ENCODE measurements at places on chromosomes 5 and 9.

DNA sequence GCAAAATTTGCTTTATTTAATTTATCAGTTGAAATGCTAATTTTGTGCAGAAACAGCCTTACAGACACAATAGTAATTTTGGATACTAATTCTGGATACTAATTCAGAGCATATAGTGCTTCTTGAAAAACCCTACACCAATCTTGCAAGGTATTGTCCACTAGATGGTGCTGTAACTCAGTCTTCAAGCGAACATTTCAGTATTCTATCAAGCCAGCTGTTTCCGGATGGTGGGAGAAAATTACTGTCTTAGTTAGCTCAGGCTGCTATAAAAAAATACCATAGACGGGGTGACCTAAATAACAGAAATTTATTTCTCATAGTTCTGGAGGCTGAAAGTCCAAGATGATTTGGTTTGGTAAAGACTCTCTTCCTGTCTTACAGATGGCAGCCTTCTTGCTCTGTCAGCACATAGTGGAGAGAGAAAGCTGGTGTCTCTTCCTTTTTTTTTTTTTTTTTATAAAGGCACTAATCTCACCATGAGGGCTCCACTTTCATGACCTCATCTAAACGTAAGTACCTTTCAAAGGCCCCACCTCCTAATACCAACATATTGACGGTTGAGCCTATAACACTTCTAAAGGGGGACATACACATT, 1306.5 kb upstream of the CDH9 start:
- DNase-seq, result peak; percentile 3

GRCh38 chr9:122338994-122339393, 31.8 kb upstream of the PTGS1 start:
- no peak for DNase-seq

GRCh38 chr5:12013351-12013750, 109.1 kb upstream of the CTNND2 start:
- DNase-seq, result no peak

DNA sequence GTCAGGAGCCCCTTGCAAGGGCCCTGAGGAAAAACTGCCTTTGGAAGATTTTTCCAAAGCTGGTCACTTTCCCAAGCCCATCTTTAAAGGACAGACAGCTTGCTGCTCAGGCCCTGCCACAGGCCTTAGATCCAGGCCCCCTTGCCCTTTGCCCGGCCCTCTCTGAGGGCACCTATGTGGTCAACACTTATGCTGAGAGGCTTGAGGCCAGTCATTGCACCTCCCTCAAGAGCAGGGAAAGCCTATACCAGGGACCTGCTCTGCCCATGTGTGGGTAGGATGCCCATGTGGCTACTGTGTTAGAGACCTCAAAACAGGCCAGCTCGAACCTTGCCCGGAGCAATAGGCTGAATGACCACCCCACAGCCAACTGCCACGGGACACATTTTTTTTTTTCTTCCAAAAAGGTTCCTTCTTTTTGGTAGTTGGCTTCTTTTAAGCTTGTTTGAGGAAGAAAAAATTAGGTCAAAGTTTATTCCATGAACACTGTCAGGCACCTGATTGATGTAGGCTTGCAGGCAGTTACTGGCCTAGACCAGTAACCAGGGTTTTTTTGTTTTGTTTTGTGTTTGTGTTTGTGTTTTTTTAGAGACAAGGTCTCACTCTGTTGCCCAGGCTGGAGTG, 3.8 kb downstream of the TCF7 start:
- no peak for DNase-seq

- DNase-seq, result no peak
Observed at GRCh38 chr5:177071666-177072385, 14.9 kb upstream of the FGFR4 start.

- no peak for DNase-seq
Observed at GRCh38 chr5:131394128-131394527, 130.3 kb downstream of the CDC42SE2 start.

- DNase-seq, result no peak
Observed at GRCh38 chr9:23747088-23748075, 78.7 kb downstream of the ELAVL2 start.

GRCh38 chr5:125201446-125202052, 455.1 kb upstream of the ZNF608 start:
- DNase-seq, result no peak

DNA sequence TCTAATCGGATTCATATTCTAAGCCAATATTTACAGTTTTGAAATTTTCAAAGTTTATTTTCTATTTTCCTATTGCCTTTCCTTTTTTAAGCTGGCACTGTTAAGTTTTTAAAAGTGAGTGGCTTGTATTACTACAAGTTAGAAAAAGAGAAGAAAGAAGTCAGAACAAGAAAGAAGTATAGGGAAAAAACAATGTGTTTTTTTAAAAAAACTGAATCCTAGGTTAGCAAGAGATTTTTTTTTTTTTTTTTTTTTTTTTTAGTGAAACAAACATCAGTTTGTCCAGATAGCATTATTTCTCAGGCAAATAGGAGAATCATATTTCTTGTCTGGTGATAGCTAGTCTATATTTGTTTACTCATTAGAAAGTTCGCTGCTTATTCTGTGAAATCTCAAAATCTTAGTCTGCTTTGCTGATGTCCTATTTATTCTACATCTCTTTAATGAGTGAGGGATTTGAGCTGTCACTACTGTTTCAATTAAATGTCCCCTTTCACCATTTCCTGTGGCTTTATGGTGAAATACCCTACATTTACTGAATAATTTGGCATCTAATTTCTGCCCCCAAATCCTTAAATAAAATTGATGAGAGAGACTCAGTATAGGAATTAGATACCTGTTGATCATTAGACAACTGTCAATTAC, 19.1 kb upstream of the LMNB1 start:
- DNase-seq, result no peak

DNA sequence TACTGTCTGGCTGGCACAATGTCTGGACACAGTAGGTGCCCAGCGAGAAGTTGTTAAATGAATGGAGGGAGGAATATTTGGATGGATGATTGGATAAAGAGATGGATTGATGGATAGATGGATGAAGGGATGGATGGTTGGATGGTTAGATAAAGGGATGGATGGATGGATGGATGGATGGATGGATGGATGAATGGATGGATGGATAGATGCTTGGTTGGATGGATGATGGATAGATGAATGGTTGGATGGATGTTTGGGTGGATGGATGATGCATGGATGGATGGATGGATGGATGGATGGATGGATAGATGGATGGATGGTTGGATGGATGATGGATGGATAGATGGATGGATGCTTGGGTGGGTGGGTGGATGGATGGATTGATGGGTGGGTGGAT, 90.4 kb downstream of the UBE2QL1 start:
- DNase-seq, result no peak

GRCh38 chr9:102445181-102445747, 549.9 kb upstream of the CYLC2 start:
- no peak for DNase-seq

DNA sequence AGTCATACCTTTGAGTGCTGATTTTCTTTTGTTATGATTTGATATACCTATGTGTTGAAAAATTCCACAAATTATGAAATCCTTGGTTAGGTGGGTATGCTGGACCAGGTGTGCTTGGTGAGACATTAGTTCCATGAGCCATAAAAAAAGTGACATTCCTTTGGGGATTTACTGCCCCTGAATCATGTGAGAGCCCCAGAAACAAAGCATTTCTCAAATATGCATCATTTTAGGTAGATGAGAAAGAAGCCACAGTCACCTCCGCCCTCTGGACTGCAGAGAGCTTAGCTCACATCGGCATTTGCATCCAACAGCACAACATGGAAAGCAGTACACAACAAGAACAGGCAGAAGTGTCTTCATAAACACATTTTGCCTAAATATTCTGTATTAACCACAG, 55.3 kb downstream of the DAP start:
- no peak for DNase-seq

Data from NCI-H1417 treated with DMSO at 0.1 percent for 48 hours (cell line).